ENCODE measurements at places on chromosomes 1 and 21.

- DNase-seq, result no peak
Observed at GRCh38 chr1:92365378-92366039, 66.7 kb downstream of the RPAP2 start.

- DNase-seq, result no peak
Observed at GRCh38 chr1:110200190-110200589, 9.9 kb upstream of the KCNC4 start.

GRCh38 chr1:3678361-3679097 lies 26.2 kb downstream of the TP73 start:
- no peak for DNase-seq

GRCh38 chr1:64811131-64811530 lies 66.3 kb downstream of the RAVER2 start:
- DNase-seq, result no peak

DNA sequence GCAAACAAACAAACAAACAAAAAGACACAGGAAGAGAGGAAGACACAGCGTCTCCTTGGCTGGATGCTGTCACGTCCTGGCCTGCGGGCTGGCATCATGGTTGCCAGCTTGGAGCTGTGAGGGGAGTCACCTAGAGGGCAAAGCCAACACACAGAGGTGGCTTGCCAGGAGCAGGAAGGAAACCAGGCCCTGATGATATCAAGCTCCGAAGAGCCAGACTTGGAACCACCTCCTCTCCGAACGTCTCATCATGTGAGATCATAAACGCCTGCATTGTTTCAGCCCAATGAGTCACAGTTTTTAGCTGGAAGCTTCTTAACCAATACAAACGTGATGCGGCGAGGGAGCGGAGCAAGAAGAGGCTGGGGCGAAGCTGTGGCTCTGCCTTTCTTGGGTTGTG lies 8.7 kb downstream of the PLA2G2D start:
- DNase-seq, result no peak

GRCh38 chr21:35150562-35151226 lies 101.6 kb upstream of the RUNX1 start:
- no peak for DNase-seq

DNA sequence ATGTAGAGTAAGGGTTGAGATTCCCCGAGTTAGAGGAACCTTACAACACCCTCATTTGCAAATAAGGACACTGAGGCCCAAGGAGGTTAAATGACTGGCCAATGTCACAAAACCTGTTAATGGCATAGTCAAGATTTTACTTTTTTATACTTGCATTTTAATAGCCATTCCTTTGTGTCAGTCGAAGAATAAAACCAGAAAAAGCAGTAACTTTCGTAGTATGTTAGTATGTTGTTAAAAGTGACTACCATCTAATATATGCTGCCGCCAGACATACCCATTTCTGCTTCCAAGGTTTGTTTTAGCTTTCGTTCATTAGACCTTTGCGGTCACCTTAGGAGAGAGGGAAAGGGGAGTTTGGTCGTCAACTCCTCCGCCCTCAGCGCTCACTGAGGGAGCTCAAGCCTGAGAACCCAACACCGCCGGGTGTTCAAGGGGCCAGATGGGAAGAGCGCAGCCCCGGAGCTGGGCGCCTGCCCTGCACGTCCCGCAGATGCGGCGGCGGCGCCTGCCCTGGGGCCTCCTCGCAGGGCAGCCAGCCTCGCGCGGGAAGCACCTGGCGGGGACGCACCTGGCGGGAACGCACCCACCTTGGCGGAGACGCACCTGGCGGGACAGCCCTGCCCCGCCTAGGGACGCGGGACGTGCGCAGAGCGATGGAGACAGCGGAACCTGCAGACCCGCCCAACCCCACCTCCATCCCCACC lies 466 bp downstream of the VPS26C start:
- DNase-seq, result peak; percentile 64

- no peak for DNase-seq
Observed at GRCh38 chr21:25636727-25637126, 2.3 kb upstream of the JAM2 start.

- no peak for DNase-seq
Observed at GRCh38 chr1:221241157-221241556, 361.9 kb downstream of the HLX start.

DNA sequence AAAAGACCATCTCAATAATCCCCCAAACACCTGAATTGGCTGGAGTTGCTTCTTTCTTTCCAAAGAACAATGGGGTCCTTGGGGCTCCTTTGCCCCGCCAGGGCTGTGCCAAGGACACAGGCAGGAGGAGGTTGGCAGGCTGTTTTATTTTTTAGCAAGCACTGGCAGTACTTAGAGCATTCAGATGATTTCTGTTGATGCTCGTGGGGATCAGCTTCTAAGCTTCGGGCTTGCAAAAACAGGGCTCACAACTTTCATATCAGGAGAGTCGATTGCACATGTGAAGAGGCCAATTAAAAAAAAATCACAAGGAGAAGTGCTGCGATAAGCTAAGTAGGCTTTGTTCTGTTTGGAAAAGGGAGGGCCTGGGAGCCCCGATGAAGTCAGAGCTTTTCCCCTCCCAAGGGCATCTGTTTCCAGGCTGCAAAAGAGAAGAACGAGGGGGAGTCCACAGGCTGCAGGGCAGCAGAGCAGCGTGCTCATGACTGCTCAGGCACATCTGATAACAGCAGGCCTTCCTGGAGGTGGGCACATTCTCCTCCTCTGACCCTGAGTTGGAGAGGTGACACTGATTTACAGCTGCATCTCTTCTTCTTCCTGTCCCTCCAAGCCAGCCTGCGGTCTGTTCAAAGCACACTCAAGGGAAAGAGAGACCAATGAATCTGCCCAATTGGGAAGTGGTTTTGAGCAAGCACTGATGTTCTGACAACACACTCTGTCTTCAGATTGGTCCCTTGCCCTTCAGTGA lies 27.3 kb upstream of the BCAR3 start:
- peak; percentile 47 for DNase-seq

- no peak for DNase-seq
Observed at GRCh38 chr1:109298666-109299557, 7.9 kb downstream of the MYBPHL start.

DNA sequence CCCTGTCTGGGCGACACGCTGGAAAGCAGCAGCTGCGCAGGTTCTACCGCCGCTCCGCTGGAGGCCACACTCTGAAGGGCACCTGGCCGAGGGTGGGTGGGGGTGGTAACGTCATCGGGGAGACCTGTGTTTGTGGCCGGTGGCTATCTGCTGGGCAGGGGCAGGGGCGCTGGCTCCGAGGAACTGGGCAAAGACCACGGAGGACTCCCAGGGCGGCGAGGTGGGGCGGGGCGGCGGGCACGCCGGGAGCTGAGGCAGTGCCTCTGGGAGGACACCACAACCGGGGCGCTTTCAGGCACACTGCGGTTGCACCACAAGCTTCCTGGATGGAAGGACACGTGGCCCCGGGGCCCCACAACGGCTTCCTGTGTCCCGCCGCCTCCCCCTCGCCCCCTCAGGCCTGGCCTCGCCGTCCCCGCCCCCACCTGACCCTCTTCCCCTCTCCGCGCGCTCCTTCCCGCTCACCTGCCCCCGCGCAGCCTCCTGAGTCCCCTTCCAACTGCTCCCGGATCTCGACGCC lies 3.3 kb upstream of the DENND2D start:
- DNase-seq, result peak; percentile 96

GRCh38 chr1:87598429-87598828 lies 269.7 kb downstream of the LMO4 start:
- DNase-seq, result peak; percentile 13

- DNase-seq, result peak; percentile 3
Observed at GRCh38 chr1:245501633-245502032, 346.8 kb downstream of the KIF26B start.

DNA sequence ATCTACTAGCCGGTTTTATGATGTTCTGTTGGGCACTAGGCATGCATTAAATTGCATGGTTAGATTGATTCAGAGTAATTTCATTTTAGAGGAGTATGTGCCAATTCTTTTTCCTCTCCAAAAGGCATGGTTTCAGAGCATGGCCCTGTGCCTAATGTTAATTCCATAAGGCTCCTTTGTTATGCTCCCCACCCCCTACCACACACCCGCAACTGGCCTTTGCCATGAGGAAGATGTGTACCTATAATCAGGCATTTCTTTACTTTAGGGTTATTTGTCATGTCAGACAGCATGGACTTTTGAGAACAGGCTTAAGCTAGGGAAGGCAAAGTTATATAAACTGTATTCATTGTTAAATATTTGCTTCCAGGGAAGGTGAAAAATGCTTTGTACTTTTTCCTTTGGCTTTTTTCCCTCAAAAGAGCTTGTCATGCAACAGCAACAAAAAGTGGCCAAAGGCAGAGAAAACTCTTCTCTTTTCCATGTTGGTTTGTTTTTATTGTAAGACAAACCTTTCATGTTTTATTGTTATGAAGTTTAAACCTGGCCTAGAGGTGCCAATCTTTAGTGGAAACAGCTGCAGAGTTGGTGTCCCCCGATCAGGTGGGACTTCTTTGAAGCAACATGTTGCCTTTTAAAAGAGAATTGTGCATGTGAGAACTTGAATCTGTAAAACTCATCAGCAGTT lies 24.3 kb upstream of the NBL1 start:
- no peak for DNase-seq

DNA sequence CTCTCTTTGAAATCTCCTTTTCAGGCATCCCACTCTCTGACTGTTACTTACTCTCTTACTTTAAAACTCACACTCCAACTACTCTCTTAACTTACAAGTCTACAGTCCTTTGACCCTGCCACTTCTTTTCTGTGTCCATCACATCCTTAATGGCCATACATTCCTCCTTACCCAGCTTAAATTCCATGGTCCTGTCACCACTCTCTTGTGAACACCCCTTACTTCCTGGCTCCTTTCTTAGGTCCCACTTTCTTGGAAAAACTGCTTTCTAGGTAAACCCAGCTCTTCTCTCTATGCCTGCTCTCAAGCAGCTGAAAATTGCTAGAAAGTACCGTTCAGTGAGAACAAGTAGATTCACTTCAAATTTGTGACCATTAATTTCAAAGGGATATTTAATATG lies 109.1 kb downstream of the OLFML2B start:
- no peak for DNase-seq

DNA sequence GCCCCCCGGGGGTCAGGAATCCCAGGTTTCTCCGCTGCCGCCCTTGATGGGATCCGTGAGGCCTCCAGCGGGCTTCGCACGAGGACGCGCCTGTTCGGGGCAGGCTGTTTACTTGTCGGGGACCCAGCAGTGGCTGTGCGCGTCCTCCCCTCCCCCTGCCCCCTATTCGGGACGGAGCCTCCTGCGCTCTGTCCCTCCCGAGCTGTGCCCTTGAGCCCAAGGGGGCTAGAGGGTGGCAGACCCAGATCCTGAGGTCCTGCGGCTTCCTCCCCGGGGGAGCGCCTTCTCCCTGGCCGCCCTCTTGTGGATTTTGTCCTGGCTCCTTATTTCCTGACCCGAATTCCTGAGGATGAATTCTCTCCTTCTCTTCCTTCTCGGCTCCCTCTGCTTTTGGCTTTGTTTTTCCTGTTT lies 38.4 kb downstream of the PIK3CD start:
- DNase-seq, result no peak

GRCh38 chr1:90135286-90135685 lies 140.4 kb downstream of the ZNF326 start:
- no peak for DNase-seq

GRCh38 chr1:21955058-21955457 lies 17.9 kb upstream of the HSPG2 start:
- no peak for DNase-seq

DNA sequence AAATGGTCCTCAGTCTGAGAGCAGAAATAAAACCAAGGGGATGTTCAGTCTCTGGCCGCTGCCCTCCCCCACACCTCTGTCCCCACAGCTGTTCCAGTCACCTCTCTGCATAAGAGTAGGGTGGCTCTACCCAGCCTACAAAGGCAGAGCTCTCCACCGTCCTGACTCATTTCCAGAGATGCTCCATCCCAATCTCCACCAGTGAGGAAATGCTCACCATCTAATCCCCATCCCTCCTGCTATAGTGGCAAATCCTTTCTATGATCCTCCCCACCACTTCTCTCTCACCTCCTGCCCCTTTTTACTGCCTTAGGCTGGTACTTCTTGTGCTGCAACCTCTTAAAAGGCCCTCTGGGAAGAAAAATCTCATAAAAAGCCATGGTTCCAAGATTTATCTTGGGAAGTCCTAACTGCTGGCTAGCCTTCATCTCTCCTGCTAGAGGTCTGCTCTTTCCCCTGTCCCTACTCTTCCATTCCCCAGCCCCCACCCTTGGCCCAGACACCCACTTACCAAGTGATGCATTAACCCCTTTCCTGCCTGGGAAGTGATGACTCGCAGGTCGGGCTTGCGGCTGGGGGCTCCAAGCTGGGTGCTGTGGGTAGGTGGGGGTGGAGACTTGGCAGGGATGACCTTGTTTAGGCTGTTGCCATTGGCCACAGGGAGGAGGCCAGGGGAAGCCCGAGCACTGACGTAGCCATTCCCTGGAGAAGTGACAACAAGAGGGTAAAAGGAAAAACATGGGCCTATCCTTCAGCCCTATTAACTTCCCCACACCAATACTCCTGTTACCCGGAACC lies 23.9 kb downstream of the MEF2D start:
- no peak for DNase-seq

- DNase-seq, result no peak
Observed at GRCh38 chr1:2195785-2196184, 1.2 kb upstream of the FAAP20 start.

GRCh38 chr21:31720330-31720729 lies 11.6 kb downstream of the SCAF4 start:
- DNase-seq, result peak; percentile 86

DNA sequence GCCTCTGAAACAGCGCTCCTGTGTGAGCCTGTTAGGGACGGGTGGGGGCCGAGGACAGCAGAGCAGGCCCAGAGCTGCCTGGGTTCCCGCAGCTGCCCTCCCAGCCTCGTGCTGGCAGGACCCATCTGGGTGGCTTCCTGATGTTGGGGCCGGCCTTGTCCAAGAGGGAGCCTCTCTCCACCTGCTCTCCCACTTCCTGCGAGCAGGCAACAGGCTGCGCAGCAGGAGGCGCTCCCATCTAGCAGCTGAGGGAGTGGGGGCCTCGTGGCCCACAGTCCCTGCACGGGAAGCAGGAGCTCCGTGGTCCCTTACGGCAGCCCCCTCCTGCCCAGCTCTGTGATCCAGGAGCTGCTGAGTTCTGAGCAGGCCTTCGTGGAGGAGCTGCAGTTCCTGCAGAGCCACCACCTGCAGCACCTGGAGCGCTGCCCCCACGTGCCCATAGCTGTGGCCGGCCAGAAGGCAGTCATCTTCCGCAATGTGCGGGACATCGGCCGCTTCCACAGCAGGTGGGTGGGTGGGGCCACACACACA lies 68.0 kb downstream of the TRIM11 start:
- no peak for DNase-seq

DNA sequence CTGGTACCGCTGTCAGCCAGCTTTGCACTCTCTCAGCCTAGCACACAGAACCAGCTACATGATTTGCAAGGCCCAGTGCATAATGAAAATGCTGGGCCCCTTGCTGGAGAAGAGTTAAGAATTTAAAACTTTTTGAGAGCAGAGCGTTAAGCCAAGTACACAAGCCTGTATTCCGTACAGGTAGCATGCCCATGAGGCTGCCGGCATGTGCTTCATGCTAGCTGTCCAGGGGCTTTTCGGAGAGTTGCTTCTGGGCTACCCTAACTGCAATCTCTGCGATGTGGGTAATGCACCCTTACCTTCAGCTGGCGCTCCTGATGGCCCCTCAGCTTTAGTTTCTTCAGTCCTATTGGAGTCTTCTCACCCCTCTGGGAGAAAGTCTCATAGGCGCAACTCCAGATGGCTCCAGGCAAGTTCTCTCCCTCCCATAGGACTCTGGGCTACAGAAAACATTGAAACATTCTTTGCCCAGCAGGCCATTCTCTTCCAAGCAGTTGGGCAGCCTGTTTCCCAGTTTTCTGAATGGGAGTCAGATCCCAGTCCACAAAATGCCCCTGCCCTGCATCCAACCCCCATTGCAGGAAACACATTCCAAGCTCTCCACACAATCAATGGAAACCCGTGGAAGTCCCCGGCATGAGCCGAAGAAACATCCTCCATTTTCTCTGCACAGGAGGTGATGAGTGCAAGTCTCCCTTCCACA lies 5.7 kb upstream of the AKT3 start:
- DNase-seq, result no peak

GRCh38 chr1:15531682-15532081 lies 5.0 kb downstream of the DNAJC16 start:
- DNase-seq, result peak; percentile 12
